ENCODE measurements at places on chromosomes 11 and 22. TPM values are rescaled to one million over a fixed set of nuclear protein-coding genes. Genes with fewer than 3 reads are reported as not detected.

- H3K4me1 ChIP-seq: no peaks in the 10 kb centered on the region
- no peak for DNase-seq
- H3K36me3 ChIP-seq: no peaks in the 10 kb centered on the region
Measured at GRCh38 chr11:23490557-23491235, 630.4 kb upstream of the CCDC179 start.

- no peak overlapping the region for H3K4me3 ChIP-seq
- peaks cover 10% of the 10 kb centered on the region for H3K4me1 ChIP-seq
- H3K27ac ChIP-seq: no peak overlapping the region
- no peak for DNase-seq
- no peaks in the 10 kb centered on the region for H3K36me3 ChIP-seq
- peaks cover 24% of the 10 kb centered on the region for H3K27me3 ChIP-seq
Measured at GRCh38 chr11:31797190-31798056, 13.7 kb downstream of the PAX6 start.

Gene MUC5AC
- total RNA-seq: not detected

Gene ELF5
- total RNA-seq: 0.37 TPM

DNA sequence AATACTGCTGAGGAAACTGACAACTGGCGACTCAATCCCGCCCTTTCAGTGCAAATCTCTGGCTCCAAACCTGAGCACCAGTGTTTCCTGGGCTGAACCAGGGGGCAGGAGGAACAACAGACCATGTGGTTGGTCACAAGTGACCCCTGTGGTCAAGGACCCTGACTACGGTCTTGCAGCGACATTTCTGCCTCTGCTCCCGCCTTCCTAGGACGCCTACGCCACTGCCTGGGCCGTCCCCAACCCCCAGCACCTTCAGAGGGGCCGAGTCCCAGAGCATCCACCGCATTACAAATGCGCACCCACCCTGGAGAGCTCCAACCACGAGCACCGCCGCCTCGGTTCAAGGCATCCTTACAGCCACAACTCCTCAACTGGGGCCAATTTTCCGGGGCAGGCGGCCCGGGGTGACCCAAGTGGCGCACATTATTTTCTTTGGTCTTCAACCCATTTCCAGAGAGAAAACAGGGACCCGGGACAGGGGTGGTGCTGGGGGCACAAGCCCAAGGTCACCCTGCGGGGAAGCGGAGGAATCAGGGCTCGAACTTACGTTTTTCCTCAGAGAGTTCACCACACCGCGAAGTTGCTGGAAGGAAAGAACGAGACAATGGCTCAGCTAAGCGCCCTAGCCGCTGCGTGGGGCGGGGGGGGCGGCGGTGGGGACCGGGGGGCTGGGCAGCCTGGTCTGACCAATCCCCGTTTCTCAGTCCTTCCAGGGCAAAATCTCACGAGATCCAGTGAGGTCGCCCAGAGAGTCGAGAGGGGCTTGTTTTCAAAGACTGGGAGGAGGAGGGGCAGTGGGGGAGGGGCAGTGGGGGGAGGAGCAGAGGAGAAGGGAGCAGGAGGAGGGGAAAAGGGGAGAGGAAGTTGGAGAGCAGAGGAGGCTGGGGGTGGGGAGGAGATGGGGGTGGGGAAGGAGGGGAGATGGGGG, 1.8 kb downstream of the PRAME start:
- no peak overlapping the region for H3K4me3 ChIP-seq
- no peaks in the 10 kb centered on the region for H3K36me3 ChIP-seq
- H3K27ac ChIP-seq: no peak overlapping the region
- H3K27me3 ChIP-seq: no peaks in the 10 kb centered on the region
- DNase-seq: no peak

- H3K27ac ChIP-seq: no peak overlapping the region
- H3K4me3 ChIP-seq: no peak overlapping the region
- no peaks in the 10 kb centered on the region for H3K4me1 ChIP-seq
- H3K27me3 ChIP-seq: no peaks in the 10 kb centered on the region
Measured at GRCh38 chr11:88478136-88478815, 140.7 kb upstream of the CTSC start.

All from liver (tissue), 10 donors.